ENCODE measurements at places on chromosomes 1 and 21.

DNA sequence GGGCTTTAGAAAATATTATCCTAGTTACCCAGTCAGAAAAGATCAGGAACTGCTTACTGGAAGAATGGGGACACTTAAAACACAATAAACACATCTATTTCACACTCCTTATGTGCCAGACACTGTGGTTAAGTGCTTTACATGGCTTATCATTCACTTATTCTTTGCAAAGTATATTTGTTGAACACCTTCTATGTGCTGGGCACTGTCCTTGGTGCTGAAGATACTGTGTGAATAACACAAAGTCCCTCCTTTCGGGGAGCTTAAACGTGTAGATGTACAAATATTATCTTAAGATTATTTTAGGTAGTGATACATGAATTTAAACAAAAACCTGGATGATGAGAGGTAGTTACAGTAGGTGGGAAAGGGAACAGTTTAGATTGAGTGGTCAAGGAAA lies 169.3 kb downstream of the ST6GALNAC5 start:
- DNase-seq: no peak

DNA sequence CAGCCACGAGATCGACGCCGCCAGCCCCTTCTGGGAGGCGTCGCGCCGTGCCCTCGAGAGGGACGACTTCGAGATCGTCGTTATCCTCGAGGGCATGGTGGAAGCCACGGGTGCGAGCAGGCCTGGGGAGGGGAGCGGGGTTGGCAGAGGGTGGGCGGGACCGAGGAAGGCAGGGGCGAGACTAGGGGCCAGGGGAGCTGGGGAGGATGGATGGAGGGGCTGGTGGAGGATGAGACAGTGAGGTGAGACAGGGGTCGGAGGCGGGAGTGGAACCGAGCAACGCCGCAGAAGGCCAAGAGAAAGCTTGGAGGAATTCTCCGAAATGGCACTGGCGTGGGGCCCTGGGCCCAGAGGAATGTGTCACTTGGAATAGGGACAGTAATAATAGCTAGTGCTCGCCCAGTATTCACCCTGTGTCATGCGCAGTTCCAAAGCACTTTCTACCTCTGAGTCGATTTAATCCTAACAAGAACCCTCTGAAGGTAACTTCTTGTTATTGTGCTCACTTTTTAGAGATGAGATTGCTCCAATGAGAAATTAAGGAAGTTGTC lies 3.5 kb downstream of the KCNJ9 start:
- DNase-seq: no peak

GRCh38 chr1:33280091-33280661 lies 23.9 kb downstream of the ZNF362 start:
- no peak for DNase-seq

- no peak for DNase-seq
Measured at GRCh38 chr1:47686731-47687630, 249.1 kb downstream of the FOXD2 start.

GRCh38 chr1:23792151-23792945 lies 1.4 kb downstream of the LYPLA2 start:
- no peak for DNase-seq

GRCh38 chr1:201138311-201138840 lies 11.4 kb upstream of the ASCL5 start:
- DNase-seq: no peak

- DNase-seq: no peak
Measured at GRCh38 chr1:221072214-221072613, 193.0 kb downstream of the HLX start.

- DNase-seq: no peak
Measured at GRCh38 chr1:202982715-202983430, 15.8 kb upstream of the CYB5R1 start.

GRCh38 chr21:25872271-25872670 lies 137.5 kb downstream of the GABPA start:
- DNase-seq: no peak

DNA sequence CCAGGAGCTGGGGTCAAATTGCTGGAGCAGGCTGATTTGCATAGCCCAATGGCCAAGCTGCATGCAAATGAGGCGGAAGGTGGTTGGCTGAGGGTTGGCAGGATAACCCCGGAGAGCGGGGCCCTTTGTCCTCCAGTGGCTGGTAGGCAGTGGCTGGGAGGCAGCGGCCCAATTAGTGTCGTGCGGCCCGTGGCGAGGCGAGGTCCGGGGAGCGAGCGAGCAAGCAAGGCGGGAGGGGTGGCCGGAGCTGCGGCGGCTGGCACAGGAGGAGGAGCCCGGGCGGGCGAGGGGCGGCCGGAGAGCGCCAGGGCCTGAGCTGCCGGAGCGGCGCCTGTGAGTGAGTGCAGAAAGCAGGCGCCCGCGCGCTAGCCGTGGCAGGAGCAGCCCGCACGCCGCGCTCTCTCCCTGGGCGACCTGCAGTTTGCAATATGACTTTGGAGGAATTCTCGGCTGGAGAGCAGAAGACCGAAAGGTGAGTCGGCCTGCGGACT lies at the start of gene GADD45A:
GADD45A (plus strand) TSS at position 135 of the 491 bp plus-strand sequence; CDS start at position 429, 294 bp downstream.
- DNase-seq: peak; percentile 95

DNA sequence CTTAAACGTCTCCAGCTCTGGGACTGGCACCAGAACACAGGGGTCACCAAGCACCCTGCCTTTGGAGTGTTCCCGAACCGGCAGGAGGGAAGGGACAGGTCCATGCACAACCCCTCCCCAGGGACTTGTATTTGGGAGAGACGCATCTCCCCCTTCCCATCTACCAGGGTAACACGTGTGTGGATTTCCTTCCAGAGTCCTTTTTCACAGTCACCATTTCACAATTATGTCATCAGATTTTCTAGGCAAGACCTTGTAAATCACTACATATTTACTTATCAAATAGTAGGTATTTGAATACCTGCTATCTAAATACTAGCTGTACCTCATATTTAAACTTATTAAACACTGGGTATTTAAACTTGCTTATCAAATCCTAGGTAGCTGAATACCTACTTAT lies 57.4 kb upstream of the AJAP1 start:
- no peak for DNase-seq

GRCh38 chr1:167661527-167662426 lies 31.7 kb downstream of the RCSD1 start:
- DNase-seq: no peak

DNA sequence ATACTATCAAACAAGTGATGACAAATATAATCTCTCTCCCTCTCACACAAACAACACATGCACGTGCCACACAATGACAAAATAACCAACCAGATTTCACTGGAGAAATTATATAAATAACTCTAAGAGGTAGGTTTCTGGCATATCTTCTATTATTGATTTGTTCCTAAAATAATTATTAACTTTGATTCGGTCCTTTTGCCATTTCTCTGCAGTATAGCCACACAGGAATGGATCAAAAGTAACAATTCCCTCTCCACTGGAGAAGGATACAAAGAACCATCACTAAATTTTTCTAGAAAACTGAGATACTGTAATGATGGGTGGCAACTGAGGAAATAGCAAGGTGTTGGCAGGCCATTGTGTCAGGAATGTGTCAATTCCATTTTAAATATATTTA lies 33.4 kb downstream of the ARNT start:
- no peak for DNase-seq

DNA sequence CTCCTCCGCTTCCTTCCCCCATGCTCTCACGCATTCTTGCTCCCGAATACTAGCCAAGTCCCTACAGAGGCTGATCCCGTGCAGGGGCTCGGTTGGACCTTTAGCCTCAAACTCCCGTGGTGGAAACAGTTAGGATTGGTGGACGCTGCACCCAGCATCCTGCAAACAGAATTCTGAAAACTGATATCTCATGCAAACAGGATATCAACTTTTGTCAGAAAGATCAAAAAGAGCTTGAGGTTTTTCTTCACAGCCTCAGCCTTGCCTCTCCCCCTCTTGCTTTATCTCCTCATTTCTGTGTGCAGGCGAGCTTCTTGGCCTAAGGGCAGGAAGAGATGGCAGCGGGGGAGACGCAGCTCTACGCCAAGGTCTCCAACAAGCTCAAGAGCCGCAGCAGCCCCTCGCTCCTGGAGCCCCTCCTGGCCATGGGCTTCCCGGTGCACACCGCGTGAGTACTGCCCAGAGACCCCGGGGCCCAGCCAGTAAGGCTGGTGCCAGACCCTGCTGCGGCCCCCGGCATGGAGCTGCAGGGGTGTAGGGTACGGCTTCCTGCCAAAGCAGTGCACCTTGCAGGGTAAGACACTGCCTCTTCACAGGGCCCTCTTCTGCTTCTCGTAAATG lies at the start of gene UBASH3A:
UBASH3A (plus strand) TSS at position 292 of the 621 bp plus-strand sequence; CDS start at position 336, 44 bp downstream.
- no peak for DNase-seq

GRCh38 chr1:239619190-239619589 lies 232.8 kb downstream of the CHRM3 start:
- DNase-seq: no peak

- no peak for DNase-seq
Measured at GRCh38 chr21:45523411-45524101, 18.7 kb downstream of the SLC19A1 start.

DNA sequence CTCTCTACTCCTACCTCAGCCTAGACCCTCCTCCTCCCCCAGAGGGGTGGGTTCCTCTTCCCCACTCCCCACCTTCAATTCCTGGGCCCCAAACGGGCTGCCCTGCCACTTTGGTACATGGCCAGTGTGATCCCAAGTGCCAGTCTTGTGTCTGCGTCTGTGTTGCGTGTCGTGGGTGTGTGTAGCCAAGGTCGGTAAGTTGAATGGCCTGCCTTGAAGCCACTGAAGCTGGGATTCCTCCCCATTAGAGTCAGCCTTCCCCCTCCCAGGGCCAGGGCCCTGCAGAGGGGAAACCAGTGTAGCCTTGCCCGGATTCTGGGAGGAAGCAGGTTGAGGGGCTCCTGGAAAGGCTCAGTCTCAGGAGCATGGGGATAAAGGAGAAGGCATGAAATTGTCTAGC lies 21.6 kb upstream of the VPS13D start:
- no peak for DNase-seq

DNA sequence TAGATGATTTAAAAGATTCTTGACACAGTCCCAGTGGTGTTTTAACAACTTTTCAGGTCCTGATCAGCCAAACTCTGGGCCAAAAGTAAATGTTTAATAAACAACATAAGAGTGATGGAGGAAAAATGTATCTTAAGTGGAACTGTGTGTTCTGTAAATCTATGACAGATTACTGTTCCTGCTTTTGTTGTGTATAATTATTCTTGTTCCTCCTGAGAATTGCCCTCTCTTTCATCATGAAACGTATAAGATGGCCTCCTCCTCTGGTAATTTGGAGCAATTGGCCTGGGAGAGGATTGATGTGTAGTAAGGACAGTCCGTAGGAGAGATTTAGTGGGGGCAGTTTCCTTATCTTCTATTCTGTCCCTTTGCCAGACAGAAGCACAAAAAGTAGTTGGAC lies 34.5 kb downstream of the GALNT2 start:
- no peak for DNase-seq

- no peak for DNase-seq
Measured at GRCh38 chr1:233112186-233113008, 162.0 kb downstream of the NTPCR start.

DNA sequence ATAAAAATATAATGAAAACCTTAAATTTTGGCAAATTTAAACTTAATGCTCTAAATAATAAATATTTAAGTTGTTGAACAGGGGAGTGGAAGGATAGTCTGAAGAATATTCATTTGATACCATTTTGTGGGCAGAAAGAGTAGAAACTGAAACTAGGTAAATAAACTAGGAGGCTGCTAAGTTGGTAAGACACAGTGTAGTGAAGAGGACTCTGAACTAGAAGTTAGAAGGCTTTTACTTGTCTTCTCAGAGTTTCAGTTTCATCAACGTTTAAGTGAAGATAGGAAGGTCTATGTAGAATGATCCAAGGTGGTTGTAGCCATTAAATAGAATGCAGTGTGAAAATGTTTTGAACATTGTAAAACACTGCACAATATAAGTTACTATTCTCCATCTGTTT lies 516.9 kb downstream of the AMY1C start:
- DNase-seq: no peak

DNA sequence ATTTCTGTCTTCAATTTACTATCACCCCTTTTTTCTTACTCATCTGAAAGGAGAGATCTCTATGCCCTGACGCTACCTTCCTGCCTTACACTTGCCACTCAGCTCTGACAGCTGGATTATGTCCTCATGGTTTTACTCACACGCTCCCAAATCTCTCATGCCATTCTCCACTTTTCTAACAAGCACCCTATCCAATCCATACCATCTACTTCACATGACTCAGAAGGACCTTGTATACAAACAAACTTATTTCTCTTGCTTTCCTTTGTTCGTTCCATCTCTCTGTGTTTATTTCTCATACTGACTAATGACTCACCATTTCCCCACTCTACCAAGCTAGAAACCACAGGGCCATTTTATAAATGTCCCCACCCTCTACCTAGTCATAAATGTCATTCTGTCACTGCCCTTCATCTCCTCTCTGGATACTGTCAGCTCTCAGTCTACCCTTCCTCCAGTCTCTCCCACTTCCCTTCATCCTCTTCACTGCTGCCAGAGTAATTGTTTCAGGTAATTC lies 87.3 kb downstream of the USP24 start:
- DNase-seq: no peak

DNA sequence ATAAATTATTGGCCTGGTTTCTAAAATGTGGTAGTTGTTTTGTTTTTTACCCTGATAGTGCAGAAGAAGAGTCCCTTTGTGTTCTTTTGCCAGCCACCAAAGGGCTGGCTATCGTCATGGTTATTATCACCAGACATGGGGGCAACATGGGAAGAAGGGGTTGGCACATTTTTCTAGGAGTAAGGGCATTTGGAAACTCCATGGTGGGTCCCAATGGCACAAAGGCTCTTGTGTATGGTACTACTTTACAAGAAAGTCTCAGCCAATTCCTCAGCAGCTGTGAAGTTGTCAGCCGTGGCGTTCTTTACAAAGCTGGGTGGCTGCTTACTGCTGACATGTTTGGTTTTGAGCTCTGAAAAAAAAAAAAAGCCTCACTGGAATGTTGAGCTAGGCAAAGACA lies 330.4 kb upstream of the ESRRG start:
- no peak for DNase-seq

- DNase-seq: no peak
Measured at GRCh38 chr21:36641886-36642285, 57.0 kb upstream of the SIM2 start.

GRCh38 chr1:27504588-27505419 lies 14.8 kb upstream of the WASF2 start:
- no peak for DNase-seq

- DNase-seq: no peak
Measured at GRCh38 chr1:180680558-180681144, 48.8 kb downstream of the XPR1 start.

- no peak for DNase-seq
Measured at GRCh38 chr1:226029093-226029496, 30.0 kb upstream of the SDE2 start.

GRCh38 chr21:26194811-26195251 lies 24.3 kb upstream of the APP start:
- no peak for DNase-seq

DNA sequence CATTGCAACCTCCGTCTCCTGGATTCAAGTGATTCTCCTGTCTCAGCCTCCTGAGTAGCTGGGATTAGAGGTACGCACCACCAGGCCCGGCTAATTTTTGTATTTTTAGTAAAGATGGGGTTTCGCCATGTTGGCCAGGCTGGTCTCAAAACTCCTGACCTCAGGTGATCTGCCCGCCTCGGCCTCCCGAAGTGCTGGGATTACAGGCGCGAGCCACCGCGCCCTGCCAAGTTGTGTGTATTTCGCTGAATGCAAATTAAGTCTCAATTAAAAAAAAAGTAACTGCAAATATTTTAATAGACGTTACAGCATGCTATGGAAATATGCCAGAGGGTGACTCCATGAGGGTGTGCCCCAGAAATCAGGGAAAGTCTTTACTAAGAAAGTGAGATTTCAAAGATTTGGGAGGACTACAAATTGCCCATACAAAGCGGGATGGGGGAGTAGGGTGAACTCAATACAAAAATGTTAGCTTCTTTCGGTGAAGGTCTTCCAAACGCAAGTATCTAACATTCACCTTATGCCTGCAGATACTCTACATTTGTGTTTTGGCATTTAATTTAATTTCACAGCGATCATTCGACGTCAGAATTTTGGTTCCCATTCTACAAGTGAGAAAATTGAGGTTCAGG lies 85.6 kb downstream of the NKAIN1 start:
- DNase-seq: no peak
